Fibroblast of the conjunctiva (primary cell): ENCODE measurements at places on chromosomes 6 and 20.

DNA sequence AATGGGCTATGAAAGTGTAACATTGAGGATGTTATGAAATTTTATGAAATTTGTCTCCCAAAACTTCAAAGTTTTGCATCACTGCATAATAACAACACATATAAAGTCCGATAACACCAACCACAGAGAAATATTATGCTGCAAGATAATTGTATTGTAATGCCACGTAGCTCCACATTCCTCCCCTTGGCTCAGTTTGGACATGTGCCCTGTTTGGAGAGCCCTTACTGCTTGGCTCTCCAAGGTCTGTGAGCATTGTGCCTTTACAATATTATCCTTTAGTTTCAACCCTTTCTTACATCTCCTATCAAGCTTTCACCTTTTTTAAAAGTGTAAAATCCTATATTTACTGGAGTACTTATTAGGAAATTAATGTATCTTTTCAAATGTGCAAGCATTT is 10.8 kb downstream of the HBS1L start:
- no peak for DNase-seq

- DNase-seq, result no peak
Measured at GRCh38 chr6:38323216-38323615, 316.5 kb downstream of the BTBD9 start.

DNA sequence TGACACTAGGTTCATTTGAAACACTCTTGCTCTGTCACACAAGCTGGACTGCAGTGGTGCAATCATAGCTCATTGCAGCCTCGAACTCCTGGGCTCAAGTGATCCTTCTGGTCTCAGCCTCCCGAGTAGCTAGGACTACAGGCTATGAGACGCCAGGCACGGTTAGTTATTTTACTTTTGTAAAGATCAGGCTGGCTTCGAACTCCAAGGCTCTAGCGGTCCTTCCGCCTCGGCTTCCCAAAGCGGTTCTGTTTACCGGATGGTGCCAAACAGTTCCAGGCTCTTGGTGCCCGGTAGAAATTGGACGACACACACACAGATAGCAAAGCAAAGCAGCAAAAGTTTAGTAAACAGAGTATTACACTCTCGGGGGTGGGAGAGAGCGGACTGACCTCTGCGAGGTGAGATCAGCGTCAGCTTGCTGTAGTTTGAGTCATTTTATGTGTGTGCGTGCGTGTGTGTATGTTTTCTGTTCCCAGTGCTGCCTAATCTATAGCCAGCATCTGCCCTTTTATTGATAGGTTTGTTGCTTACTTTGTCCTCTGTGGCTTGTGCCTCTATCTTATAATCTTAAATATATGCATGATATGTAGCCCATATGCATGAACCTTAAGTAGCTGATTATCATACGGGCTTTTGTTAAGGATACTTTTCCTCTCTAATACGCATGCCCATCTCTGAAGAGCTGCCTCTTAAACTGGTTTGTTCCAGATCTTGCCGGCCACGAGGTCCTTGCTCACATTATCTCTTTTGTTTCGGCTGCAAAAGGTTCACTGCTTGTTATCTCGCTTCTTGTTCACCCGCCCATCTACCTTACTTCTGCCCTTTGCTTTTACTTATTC is 75.2 kb downstream of the OR2B2 start:
- DNase-seq, result peak; percentile 66

- no peak for DNase-seq
Measured at GRCh38 chr20:38308047-38308438, 4.1 kb downstream of the BPI start.

- no peak for DNase-seq
Measured at GRCh38 chr20:19981031-19981451, 36.1 kb upstream of the NAA20 start.

DNA sequence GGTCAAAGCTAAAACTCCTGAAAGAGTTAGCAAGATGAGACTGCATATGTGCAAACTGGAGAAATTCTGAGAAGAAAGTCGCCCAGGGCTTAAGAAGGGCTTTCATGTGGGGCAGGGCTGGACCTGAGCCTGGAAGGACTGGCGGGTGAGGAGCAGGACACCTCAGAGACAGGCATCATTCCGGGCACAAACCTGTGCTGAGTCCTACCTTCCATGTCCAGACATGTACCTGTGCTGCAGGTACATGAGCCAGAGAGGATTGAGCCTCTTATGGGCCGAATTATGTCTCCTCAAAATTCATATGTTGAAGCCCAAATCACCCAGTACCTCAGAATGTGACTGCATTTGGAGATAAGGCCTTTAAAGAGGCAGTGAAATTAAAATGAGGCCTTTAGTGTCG is 171.0 kb downstream of the QRSL1 start:
- DNase-seq, result no peak

DNA sequence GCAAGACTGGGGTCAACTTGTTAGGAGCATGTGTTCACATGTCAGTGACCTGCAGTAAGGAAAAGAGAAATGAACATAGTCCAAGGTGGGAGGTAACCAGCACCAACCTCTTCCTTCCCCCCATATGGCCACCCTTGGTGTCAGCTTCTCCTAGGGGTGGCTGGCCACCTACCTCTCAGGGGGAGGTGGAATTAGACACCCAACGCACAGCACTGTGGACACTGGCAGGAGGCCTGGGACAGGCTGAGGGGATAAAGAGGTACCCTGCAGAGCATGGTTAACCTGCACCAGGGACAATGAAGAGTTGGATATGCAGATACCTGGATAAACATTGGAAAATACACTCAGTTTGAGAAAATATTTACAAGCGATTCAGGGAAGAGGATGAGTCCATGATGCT is 84.5 kb downstream of the IYD start:
- DNase-seq, result no peak

- no peak for DNase-seq
Measured at GRCh38 chr20:63556873-63557478, 3.0 kb downstream of the FNDC11 start.

DNA sequence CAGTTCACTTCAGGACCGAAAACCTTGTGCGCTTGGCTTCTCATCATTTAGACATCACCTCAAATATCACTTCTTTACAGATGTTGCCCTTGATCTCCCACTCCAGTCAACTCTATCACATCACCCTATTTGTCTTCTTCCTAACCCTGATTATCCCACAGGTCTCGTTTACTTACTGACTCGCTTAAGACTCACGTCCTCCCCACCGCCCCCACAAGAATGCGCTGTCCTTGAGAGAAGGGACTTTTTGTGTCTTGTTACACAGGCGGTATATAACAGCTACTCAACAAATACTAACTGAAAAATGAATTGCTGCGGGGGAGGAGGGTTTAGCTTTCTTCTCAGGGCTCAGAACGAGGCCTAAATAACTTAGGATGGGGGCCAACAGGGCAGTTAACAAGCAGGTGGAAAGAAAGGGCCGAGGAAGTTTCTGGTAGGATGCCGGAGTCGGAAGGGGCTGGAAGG is 527 bp downstream of the TOMM34 start:
- peak; percentile 20 for DNase-seq

GRCh38 chr6:125294925-125295324 is 6.8 kb downstream of the HDDC2 start:
- DNase-seq, result no peak

DNA sequence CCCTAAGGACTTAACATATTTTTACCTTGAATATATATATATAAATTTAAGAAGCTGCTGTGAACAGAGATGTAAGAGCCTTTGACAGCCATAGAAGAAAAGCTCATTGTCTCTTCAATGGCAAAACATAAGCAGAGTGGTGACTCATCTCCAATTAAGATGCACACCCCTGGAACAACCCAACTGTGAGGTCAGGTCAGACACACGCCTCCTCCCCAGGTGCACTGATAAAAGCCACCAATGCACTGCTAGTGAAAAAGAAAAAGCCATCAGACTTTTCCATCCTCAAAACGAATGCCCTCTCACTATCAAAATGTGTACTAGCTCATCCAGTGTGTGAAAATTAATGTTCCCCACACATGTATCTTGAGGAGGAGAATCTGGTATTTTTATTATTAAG is 100.1 kb downstream of the SMLR1 start:
- no peak for DNase-seq

- DNase-seq, result no peak
Measured at GRCh38 chr6:40506954-40507353, 80.2 kb downstream of the LRFN2 start.

- no peak for DNase-seq
Measured at GRCh38 chr6:163176097-163176496, 238.4 kb upstream of the QKI start.

- DNase-seq, result no peak
Measured at GRCh38 chr6:87922196-87922946, 125.3 kb upstream of the SPACA1 start.

DNA sequence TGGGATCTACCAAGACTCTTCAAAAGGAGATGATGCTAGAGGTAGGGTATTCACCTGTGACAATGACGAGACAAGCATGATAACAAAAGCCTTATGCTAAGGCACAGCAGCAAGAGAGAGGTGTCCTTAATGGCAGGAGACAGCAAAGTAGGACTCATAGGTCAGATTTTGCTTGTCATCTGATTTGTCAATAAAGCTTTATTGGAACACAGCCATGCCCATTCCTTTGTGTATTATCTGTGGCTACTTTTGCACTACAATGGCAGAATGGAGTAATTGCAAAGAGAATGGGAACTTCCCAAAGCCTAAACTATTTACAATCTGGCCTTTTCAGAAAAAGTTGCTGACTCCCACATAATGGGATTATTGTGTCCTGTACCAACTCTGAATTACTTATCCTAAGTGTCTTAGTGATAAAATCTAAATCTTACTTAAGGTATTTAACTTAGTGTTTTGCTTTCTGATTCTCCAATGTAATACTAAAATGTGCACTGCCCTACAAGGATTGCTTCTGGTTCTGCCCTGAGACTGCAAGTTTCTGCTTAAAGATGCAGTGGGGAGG is 221.6 kb downstream of the CDC5L start:
- no peak for DNase-seq

DNA sequence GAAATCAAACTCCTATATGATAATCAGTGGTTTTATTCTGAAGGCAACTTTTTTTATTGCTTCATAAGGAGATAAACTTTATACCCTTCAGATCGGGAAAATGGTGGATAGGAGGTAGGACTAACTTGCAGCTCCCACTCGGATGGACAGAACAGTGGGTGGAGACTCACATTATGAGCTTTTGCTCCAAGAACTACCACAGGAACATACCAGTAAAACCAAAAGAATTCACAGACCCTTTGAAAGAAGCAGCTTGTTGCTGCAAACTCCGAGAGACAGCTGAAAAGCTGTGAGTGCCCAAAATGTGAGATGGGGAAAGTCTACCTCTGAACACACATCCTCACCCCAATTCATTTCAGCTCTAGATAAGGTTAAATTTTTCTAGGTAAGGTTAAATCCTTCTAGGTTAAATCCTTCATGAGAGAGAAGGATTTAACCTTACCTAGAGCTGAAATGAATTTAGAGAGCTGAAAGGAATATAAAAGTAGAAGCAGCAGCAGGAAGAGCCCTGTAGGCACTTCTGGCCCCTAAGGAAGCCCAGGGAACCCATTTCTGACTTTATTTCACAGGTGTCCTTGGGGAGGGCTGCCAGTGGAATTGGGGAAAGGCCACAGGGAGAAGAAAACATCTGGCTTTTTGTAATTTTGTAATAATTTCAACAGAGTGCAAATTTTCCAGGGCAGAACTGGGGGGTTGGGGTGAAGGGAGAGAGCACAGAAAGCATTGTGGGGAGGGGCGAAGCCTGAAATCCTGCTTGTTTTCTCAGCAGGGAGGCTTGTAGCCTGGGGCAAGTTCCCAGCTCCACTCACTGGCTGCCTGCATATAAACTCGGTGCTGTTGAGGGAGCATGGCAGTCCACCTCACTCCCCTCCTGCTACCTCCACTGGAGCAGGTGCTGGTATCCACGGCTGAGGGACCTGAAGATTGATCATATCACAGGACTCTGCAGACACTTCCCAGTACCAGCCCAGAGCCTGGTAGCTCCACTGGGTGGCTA is 65.9 kb upstream of the HCRTR2 start:
- DNase-seq, result no peak
